ENCODE measurements at places on chromosomes 1 and 21.
A peak's percentile ranks its signal among the peaks of the same experiment; 100 is the strongest.

DNA sequence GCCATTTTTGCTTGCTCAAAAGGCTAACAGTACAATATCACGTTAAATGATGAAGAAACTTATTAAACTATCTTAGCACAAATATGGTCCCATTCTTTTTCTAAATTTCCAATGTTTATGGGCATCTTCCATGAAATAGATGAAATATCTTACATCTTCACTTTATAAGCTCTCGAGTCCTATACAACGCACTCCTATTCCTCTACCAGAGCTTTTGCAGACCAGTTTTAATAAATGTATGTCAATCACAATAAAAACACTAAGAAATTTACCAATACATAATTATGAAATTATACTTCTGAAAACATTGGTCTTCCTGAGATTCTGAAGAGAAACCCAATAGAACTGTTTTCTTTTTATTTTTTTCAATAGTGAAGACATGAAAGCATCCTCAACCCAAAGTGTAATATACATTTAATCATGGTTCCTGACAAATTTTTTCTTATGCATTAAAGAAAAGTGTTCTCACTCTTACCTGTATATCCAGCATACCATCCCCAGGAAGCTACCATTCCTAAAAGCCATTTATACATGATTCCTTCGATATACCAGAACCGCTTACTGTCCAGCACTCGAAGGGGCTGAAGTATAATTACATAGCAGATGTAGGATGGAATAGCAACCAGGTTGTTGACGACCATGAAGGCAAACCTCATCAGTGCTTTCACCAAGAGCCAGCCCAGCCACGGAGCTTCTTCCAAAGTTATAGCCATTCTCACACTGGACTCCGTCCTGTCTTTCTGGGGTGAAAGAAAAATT, 1.8 kb downstream of the LPGAT1 start:
- DNase-seq = no peak

- DNase-seq = peak; percentile 82
These were observed 4.5 kb downstream of the DLGAP3 start for GRCh38 chr1:34924759-34925555.

- no peak for DNase-seq
These were observed 21.1 kb upstream of the CDC42 start for GRCh38 chr1:22031214-22031962.

- DNase-seq = no peak
These were observed 5.5 kb upstream of the SYNJ1 start for GRCh38 chr21:32733356-32733755.
